Stimulated activated CD8-positive, alpha-beta memory T cell treated with anti-CD3 and anti-CD28 coated beads, Interleukin-15, amount 100 ng/mL, for 24 hours (primary cell): ENCODE measurements at places on chromosomes 11 and 22.

GRCh38 chr11:123235656-123236261 is 40.7 kb upstream of the CLMP start:
- no peak for DNase-seq

DNA sequence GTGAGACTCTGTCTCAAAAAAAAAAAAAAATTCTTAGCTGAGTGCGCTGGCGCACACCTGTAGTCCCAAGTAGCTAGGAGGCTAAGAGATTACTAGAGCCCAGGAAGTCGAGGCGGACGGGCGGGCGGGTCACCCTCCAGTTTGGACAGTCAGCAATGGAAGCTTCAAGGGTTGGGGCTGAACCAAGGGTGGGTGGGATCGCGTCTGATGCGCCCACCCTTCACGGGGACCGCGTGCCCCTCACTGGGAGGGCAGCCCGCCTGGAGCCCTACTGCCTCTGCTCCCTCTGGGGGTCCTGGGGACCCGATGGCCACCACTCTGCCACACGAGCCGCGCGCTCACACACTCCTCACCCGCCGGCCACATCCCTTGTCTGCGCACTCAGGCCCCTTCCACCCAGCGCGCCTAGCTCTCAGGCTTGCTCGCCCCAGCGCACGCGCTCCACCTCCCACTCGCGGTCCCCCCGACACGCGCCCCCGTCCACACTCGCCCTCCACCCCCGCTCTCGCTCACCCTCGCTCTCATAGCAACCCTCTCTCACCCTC is 494 bp downstream of the CHID1 start:
- DNase-seq = no peak

DNA sequence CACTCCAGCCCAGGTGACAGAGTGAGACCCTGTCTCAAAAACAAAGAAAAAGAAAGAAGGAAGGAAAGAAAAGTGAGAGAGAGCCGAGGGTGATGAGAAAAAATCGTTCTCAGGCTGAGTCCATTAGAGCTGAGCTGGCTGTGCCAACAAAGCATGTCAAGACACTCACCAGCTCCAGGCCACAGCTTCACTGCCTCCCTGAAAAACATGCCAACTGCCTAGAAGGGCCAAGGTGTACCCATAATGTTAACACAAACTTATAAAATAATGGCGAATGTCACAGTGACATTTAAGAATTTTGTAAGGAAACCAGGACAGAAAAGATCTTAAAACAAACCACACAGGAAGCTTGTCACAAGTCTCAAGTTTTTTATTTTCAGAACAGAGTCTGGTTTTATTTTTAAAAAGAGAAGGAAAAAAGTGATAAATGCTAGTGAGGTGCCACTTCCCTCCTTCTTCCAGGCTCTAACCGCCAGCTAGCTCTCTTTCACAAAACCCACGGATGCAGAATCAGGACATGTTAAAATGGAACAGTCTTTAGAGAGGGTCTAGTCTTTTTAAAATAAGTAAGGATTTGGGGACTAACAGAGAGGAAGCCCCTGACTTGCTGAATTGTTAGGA is 5.1 kb downstream of the TMEM121B start:
- DNase-seq = no peak

DNA sequence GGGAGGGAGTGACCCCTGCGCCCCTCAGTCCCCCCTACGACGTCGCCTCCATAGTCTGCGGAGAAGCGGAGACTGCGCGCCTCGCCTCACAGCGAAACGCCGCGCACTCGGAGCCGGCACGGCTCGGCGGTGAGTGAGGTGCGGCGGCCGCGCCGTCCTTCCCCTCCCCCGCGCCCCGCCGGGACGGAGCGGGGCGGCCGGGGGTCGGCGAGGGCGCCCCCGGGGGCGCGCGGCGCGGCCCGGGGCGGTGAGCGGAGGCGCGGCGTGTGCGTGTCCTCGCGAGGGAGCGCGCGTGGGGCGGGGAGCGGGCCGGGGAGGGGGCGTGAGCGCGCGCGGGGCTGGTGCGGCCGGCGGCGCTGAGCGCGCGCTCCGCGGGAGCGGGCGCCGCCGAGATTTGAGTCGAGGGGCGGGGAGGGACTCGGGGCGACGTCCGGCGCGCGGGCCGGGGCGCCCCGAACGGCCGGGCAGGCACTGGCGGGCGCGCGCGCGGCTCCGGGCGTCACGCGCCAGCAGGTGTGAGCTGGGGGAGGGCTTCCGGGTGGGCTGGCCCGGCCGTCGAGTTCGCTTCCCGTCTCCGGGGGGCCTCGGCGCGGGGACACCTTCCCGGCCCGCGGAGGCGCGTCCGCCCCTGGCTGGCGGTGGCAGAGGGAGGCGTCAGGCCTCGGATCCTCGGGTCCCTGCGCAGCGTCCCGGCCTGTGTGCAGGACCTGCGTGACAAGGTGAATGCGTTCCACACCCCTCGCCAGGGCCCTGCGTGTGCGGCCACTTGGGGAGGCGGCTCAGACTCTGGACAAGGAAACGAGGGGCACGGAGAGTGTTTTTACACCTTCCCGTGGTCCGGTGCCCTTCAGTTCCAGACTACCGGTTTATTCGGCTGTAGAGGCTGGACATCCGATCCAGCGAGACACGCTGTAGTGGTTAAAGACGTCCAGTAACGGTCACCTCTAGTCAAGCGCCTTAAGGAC is 50.4 kb downstream of the FAM83F start:
- peak; percentile 56 for DNase-seq

GRCh38 chr22:43110444-43110926 is at the start of gene BIK:
BIK (plus strand) TSS chr22:43110750; CDS start chr22:43124023, 13,273 bp downstream.
- no peak for DNase-seq

DNA sequence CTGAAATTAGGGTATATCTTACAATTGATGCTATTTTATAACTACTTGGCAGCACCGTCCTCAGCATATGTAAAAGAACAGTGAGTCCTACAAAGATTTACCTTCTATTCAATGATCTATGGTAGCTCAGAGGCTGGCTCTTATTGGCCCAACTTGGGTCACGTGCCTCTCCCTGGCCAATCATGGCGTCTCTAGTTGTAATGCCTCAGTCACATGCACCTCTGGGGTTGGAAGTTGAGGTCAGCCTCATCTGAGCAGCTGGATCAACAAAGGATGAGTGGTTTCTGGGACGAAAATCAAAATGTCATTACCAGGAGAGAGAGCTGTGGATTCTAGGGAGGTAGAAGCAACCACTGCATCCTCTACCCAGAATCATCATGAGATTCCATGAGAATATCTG is 22.9 kb upstream of the ASPHD2 start:
- DNase-seq = no peak
